CD8-positive, alpha-beta T cell (primary cell): ENCODE measurements at places on chromosomes 4 and X.
A peak's percentile ranks its signal among the peaks of the same experiment; 100 is the strongest.

DNA sequence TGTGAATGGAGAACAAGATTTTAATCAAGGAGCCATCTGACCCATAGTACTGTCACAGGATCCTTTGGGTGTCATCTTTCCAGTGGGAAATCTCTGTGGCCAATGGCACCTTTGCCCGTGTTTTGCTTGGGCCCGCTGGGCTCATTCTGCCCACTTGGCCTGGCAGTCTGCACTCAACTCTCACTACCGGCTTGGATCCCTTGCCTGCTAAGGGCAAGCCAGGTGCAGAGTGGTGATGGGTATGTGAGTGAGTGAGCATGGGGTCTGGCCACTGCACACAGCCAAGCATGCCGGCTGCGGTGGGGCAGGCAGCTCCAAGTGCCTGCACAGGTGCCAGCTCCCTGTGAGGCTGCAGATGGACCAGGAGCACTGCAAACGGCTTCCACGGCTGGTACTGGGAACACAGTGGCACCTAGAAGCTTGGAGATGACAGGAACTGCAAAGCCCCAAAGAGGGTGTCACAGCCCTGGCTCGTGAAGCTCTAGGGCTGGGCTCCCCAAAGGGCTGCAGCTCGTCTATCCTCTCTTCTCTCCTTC lies 454.5 kb downstream of the TMA16 start:
- DNase-seq: no peak

- DNase-seq: no peak
Observed at GRCh38 chr4:139503622-139504166, 49.8 kb downstream of the RAB33B start.

DNA sequence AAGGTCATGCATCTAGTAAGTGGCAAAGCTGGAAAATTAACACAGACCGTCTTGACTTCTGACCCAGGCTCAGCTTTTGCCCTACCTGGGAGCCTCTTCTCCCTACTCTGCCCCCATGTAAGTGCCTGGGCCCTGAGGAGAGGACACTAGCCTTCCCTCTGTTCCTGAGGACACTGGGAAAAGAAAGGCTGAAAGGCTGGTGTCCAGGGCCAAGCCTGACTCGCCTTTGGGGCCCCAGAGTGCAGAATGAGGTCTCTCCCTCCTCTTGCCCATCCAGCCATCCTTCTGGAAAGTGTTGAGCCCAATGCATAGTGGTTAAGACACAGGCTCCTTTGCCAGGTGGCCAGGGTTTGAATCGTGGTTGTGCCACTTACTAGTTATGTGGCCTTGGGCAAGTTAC lies 91.5 kb downstream of the PJA1 start:
- DNase-seq: no peak

DNA sequence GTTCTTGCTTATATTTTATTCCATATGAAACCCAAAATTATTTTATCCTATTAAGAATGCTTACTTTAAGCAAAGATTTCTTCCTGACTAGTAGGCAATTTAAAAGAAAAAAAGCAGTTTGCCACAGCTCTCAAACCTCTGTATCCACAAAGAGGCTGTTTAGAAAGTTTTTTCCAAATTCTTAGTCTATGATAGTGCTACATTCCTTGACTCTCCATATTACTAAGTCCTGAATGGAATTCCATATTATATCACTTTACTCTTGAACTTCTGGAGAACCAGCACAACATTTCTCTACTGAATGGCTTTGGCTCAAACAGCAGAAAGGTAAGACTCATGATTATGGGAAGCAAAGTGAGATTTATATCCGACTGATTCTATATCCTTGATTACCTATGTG lies 8.3 kb downstream of the SLC10A6 start:
- DNase-seq: no peak

GRCh38 chrX:123223859-123224258 lies 39.8 kb downstream of the GRIA3 start:
- no peak for DNase-seq

- no peak for DNase-seq
Observed at GRCh38 chrX:112760697-112761096, 79.9 kb downstream of the AMOT start.

- DNase-seq: no peak
Observed at GRCh38 chr4:94484818-94485217, 33.1 kb downstream of the PDLIM5 start.

DNA sequence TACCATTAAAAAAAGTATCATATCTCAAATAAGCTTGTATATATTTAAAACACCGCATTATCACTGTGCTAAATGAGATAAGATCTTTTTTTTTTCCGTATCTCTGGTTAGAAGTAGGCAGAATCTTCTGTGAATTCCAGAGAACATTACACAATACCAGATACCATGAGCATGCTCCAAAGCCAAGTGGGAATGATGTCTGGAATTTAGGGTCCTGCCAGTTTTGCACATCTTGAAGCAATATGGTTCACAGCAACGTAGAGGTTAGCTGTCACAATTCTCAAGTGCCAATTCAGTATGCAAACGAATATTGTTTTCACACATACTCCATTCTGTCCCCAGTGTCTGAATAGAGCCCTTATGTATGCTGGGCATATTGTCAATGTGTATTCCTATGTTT lies 127.5 kb upstream of the NEIL3 start:
- no peak for DNase-seq

DNA sequence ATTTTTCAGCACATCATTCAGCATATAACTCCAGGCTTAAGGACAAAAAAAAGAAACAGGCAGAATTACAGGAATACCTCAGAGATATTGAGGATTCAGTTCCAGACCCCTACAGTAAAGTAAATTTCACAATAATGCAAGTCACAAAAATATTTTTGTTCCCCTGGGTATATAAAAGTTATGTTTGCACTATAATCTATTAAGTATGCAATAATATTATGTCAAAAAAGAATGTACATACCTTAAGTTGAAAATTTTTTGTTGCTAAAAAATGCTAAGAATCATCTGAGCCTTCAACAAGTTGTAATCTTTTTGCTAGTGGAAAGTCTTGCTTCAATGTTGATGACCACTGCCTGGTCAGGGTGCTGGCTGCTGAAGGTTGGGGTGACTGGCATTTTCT lies 2532.5 kb downstream of the ARAP2 start:
- no peak for DNase-seq

- DNase-seq: no peak
Observed at GRCh38 chrX:134388161-134389109, 71.5 kb upstream of the HPRT1 start.

DNA sequence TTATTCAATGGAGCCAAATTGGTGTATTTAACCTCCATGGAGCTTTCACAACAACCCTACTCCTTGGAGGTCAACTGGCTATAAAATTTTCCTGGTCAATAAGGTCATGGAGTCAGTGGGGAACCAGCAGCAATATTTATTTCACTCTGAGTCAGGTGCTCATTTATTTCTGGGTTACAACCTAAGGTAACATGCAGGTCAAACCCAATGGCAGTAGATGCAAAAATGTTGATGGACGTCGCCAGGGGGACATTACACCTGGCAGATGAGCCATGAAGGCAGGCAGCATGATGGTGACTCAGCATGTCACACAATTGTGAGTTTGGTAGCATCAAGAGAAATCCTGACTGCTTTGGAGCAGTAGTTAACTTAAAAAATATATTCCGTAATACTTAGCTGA lies 514.1 kb downstream of the IL15 start:
- no peak for DNase-seq

DNA sequence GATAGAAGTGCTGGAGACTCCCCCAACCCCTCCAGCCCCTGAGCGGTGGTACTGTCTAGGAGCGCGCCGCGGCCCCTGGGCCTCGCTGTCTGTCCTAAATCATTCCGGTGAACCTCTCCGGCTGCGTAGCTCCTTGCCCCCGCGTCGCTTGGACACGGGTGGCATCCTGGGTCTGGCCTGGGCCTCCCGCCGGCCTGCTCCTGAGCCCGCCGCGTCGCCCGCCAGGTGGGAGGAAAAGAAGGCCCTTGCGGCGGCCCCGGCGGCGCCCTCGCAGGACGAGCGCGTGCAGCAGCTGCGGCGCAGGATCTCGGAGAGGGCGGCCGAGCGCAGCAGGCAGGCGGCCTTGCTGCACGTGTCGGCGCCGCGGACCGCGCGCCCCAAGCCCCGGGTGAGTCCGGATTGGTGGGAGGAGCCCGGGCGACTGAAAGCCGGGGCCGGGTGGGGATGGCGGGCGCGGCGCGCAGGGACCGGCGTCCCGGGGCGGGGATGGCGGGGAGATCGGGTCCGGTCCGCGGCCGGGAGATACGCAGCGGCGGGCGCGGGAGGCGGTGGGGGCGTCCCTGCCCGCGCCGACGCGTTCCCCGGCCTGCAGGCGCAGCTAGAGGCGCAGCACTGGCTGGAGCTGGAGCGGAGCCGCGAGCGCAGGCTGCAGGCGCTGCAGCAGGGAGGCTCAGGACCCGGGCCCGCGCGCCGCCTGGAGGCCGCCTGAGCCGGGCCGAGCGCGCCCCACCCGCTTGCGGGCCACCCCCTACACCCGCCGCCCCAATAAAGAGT lies 6.5 kb upstream of the RNF4 start:
- peak; percentile 85 for DNase-seq

DNA sequence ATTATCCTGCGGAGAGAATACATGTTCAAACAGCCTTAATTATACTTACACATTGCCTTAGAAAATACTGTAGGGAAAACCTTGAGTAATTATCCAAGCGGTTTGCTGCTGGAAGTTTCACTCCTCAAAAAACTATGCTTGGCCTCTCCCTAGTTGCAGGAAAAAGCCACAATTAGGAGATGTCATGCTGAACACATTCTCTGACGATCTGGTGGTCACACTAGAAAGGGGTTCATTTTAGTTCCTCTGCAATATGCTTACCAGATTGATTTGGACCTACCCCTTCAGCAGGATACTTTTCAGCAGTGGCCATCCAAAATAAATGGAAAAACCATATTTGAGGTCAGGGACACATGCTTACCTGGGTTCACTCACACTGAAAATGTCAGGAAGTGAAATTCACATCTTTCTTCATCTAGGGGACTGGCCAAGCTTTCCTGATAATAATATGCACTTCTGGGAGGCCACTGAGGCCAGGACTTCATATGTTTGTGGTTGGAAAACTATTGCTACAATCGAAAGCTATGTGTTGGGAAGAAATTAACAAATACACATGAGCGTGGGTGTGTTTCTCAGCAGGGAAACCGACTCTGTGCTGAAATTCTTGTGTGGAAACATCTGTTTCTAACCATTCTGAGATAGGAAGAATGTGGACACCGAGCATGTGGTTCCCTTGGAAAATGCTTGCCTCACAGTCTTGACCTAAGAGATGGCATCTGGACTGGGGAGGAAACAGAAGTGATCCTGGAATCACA lies 68.8 kb downstream of the ATXN3L start:
- DNase-seq: no peak

GRCh38 chr4:35106091-35106734 lies 1138.1 kb downstream of the ARAP2 start:
- no peak for DNase-seq

DNA sequence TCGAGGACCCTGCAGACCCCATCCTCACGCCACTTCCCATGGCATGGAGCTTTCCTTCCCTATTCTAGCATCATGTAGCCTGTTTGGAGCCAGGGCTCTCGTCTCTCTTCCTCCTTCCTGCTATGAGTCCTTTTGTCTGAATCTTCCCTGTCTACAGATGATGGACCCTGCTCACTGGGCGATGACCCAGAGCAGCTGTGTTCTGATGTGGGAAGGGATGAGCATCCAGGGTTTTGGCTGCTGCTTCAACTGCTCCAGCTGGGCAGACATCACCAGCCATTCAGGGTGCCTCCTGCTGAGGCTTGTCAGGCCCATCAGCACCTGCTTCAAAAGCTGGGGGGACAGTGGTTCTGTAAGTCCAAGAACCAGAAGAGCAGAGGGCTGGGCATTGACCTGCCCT lies 3.2 kb upstream of the CCKAR start:
- DNase-seq: no peak
